ENCODE measurements at places on chromosomes 12 and 14.

DNA sequence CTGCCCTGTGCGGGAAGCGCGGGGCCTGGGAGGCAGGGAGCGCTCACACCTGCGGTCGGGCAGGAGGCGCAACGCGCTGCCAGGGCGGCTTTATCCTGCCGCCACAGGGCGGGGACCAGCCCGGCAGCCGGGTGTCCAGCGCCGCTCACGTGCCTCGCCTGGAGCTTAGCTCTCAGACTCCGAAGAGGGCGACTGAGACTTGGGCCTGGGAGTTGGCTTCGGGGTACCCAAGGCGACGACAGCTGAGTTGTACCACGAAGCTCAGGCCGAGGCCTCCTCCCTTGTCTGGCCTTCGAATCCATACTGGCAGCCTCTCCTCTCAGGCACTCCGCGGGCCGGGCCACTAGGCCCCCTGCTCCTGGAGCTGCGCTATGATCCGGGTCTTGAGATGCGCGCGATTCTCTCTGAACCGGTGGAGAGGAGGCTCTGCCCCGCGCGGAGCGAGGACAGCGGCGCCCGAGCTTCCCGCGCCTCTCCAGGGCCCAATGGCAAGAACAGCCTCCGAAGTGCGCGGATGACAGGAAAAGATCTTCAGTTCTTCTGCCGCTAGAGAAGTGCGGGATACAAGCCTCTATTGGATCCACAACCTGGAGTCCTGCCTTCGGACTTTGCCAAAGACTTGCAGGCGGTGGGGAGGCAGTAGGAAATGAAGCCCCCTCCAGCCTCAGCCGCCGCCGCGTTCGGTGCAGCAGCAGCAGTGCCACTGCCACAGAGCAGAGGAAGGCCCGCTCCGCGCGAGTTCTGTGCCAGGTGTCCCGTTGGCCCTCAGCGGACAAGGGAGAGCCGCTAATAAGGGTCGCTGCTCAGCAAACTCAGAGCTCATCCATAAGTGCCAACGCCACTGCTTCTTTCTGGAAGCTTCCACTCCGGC is 6.8 kb downstream of the SIX1 start:
- no peak for DNase-seq

GRCh38 chr14:94545131-94545841 is 16.0 kb upstream of the SERPINA4 start:
- DNase-seq: no peak

GRCh38 chr12:71315328-71315985 is 124.1 kb upstream of the LGR5 start:
- no peak for DNase-seq

GRCh38 chr14:102930138-102930752 is 7.8 kb downstream of the AMN start:
- no peak for DNase-seq

- DNase-seq: no peak
These were observed 14.9 kb upstream of the SCAF11 start for GRCh38 chr12:46005151-46005797.

- peak; percentile 77 for DNase-seq
These were observed at the start of gene VASH1 for GRCh38 chr14:76761136-76761959. Gene VASH1 (plus strand): TSS chr14:76761468. CDS start chr14:76762822, 1,354 bp downstream.

- DNase-seq: no peak
These were observed 723.4 kb downstream of the TRHDE start for GRCh38 chr12:72995616-72996015.

Measured in EL (cell line).